Suppressor macrophage treated with lipopolysaccharide for 4 hours (primary cell): ENCODE measurements at places on chromosomes 7 and 10.

- DNase-seq, result peak; percentile 44
Observed at GRCh38 chr7:129202058-129202777, 13.8 kb downstream of the SMO start.

GRCh38 chr7:100065452-100066186 lies 15.9 kb downstream of the ZNF3 start:
- DNase-seq, result no peak

- DNase-seq, result peak; percentile 25
Observed at GRCh38 chr10:122495406-122496340, 34.3 kb downstream of the HTRA1 start.

DNA sequence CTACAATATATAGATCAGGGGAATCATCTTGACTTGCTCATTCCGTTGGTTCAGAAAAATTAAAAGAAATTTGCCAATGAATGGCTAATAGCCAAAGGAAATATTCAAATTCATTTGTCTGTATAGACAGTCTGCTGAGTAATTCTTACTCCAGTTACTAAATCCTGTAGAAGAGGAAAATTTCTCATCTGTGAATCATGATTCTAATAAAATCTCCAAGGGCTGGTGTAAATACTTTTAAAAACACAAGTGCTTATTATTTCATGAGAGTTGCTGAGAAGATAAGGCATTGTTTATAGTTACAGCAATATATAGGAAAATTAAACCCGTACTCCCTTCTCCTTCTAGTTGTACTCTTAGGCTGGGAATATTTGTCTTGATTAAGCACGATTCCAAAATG lies 53.0 kb downstream of the WNT2 start:
- no peak for DNase-seq
